Head of caudate nucleus (tissue), 42 donors: ENCODE measurements at places on chromosomes 3 and 15.
A peak's percentile ranks its signal among the peaks of the same experiment; 100 is the strongest.

GRCh38 chr3:126472277-126473006 lies 3.2 kb downstream of the ZXDC start:
- DNase-seq, result no peak

GRCh38 chr3:42701371-42702065 lies 1.1 kb downstream of the HHATL start:
- peak; percentile 83 for DNase-seq

DNA sequence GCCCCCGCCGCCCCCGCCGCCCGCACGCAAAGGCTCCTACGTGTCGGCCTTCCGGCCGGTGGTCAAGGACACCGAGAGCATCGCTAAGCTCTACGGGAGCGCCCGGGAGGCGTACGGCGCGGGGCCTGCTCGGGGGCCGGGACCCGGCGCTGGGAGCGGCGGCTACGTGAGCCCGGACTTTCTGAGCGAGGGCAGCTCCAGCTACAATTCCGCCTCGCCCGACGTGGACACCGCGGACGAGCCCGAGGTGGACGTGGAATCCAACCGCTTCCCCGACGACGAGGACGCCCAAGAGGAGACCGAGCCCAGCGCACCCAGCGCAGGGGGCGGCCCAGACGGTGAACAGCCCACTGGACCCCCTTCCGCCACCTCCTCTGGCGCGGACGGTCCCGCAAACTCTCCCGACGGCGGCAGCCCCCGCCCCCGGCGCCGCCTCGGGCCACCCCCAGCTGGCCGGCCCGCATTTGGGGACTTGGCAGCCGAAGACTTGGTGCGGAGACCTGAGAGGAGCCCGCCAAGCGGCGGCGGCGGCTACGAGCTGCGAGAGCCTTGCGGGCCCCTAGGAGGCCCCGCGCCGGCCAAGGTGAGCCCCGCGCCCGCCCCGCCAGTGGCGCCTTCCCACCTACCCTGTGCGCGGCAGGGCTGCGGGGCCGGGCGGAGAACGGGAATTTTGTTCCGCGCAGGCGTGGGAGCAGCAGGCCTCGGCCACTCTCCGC lies 2.4 kb downstream of the SKOR1 start:
- no peak for DNase-seq

GRCh38 chr3:28287046-28287445 lies 45.6 kb downstream of the CMC1 start:
- DNase-seq, result no peak

DNA sequence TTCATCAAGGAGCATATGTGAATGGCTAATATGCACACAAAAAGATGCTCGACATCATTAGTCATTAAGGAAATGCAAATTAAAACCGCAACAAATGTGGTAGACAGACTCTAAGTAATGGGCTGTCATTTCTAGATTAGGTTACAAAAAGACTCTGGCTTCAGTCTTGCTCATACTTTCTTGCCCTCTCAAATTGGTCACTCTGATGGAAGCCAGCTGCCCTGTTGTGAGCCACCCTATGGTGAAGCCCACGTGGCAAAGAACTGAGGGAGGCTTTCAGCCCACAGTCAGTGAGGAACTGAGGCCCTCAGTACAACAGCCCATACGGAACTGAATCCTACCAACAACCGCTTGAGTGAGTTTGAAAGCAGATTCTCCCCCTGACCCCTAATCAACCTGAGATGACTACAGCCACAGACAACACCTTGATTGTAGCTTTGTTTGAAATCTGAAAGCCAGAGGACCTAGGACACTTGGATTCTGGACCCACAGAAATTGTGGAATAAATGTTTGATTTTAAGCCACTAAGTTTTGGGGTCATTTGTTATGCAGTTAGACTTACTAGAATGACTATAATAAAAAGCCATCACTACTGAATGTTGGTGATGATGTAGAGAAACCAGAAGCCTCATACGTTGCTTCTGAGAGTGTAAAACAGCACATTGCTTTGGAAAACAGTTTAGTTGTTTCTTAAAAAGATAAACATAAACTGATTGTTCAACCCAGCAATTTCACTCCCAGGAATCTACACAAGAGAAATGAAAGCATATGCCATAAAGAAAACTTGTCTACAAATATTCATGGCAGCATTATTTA lies 45.7 kb downstream of the EHHADH start:
- no peak for DNase-seq

- no peak for DNase-seq
Observed at GRCh38 chr3:55369141-55369847, 117.8 kb downstream of the WNT5A start.

- DNase-seq, result no peak
Observed at GRCh38 chr15:82138306-82138705, 92.5 kb upstream of the MEX3B start.

DNA sequence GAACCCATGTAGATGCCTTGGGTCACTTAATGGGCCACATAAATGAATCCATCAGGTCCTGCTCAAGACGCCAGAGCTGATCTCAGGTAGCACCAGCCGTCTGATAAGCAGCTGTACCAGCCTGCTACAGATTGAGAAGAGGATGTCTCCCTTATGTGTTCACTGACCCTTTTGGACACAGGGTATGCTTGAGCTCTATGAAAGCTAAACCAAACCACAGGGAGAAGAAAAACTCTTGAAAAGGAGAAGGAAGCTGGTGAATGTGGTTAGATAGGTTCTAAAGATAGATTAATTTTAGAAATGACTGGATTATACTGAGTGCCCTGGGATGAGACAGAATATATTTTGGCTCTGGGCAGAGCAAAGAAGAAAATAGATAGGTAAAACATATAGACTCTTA lies 187.5 kb downstream of the SPATA16 start:
- no peak for DNase-seq

- DNase-seq, result no peak
Observed at GRCh38 chr3:103699228-103699627, 1264.4 kb downstream of the ZPLD1 start.

DNA sequence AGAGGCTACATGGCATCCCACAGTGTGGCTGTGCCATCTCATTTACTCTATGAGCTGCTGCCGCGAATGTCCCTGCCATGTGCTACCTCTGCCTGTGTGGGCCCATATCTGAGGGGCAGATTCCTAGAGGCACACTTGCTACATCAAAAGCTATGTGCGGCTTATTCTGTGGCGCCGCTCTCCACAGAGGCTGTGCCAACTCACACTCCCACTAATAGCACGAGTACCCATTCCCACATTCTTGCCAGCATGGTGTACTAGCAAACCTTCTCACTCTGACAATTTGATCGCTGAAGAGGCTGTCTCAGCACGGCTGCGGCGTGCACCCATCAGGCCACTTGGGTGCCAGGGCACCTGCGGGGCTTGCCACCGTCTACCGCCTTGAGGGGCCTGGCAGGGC lies 31.2 kb upstream of the MUSTN1 start:
- DNase-seq, result no peak

GRCh38 chr3:18233987-18234716 lies 191.0 kb downstream of the SATB1 start:
- no peak for DNase-seq

DNA sequence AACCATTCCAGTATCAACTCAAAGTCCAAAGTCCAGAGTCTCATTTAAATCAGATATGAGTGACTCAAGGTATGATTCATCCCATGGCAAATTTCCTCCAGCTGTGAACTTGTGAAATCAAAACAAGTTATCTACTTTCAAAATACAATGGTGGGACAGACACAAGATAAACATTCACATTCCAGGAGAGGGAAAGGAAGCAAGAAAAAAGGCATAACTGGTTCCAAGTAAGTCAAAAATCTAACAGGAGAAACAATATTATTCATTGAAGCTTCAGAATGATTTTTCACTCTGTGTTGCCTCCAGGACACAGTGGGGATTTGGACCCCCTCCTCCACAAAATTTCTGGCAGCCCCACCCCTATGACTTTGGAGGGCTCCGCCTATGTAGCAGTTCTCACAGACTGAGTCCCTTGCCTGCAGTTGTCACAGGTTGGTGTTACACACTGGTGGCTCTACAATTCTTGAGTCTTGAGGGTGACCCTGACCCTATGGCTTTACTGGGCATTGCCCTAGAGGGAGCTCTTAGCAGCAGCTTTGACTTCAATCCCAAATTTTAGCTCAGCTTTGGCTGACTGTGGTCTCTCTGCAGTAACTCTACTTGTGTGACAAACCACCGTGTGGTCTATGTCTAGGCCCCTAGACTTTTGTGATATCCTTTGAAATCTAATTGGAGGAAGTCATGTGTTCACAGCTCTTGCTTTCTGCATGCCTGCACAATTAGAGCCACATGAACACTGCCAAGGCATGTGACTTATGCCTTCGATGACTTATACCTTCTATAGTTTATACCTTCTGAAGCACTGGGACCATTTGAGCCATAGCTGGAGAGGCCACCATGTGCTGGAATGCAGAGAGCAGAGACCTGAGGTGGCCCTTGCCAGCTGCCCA lies 644.2 kb downstream of the GRM7 start:
- no peak for DNase-seq

GRCh38 chr3:76011121-76011520 lies 225.8 kb upstream of the ZNF717 start:
- no peak for DNase-seq

GRCh38 chr15:58665672-58666071 lies 83.8 kb downstream of the ADAM10 start:
- DNase-seq, result no peak

GRCh38 chr15:39502611-39503195 lies 78.2 kb upstream of the THBS1 start:
- DNase-seq, result no peak

DNA sequence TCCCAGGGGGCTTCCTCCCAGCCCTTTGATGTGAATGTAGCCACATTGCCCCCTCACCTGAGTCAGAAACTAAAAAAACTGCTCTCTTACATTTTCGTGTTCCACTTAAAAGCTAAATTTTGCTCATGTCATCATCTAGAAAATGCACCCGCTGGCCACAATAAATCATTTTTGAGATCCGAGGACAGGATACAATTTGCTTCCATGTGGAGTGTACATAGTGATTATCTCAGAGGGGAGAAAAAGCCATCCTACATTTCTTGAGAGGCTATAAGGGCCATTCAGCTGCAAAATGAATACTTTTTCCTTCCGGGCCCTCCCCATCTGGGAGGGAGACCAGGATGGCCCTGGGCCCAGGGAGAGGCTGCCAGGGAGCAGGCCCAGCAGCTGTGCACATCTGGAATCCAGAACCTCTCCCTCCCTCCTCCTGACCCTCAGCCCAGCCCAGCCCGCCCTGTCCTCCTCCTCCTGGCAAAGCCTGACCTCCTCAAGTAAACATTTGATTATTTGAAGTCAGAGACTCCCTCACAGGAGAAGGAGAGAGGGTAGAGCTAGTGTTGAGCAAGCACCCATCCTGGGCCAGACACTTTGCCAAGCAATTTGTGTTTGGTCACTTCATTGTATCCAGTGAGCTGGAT lies 59.1 kb downstream of the CORO2B start:
- DNase-seq, result no peak

- peak; percentile 72 for DNase-seq
Observed at GRCh38 chr15:88664151-88664778, 25.4 kb downstream of the ISG20 start.

DNA sequence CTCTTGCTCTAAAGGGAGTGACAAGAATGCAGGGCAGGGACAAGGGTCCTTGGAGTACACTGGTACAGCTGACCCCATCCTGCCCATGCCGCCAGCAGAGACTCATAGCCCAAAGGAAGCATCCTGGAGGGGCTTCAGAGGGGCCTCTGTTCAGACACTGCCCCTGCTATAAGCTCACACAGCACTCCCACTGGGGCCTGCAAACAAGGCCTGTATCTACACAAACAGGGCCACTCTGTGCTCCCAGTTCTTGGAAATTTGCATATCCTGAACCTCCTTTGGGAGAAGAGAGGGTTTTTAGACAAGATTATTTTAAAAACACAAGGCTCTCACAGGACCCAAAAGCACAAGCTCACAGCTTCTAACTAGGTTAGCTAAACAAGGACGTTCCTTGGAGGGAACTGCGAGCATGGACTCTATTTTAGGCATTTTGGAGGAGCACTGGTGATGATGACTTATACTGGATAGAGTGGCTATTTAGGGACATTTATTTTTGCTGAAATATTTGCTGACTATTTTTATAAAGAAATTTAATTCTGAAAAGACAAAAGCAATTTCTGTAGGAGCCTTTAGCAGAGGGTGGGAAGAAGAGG lies 16.4 kb upstream of the ANKRD34C start:
- no peak for DNase-seq

DNA sequence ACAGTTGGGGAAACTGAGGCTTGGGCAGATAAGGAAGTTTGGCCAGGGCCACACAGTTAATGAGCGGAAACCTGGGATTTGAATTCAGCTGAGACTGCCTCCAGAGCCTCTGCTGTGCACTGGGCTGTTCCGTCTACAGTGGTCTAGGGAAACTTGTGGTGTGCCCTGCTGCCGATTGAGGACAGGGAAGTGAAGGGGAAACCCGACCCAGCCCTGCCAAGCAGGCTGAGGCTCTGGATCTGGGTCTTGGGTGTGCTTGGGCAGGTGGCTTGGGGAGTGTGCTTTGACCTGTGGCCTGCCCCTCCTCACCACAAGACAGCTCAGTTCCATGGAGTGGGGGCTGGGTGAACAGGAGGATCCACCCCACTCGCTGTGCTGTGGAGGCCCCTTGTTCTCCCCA lies 17.6 kb downstream of the NISCH start:
- no peak for DNase-seq

DNA sequence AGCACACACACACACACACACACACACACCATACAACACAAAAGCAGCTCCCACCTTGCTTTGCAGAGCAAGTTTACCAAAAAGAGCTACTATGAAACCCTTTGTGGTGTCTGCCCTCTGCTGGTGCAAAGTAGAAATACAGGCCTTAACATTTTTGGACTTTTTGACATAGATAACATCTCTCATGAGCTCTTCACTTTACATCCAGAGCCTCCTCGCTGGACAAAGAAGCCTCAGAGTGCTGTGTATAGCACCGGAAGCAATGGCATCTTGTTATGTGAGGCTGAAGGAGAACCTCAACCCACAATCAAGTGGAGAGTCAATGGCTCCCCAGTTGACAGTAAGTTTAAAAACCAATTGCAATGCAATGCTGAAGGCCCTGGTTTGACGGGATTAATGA lies 157.9 kb downstream of the CHL1 start:
- DNase-seq, result peak; percentile 70

DNA sequence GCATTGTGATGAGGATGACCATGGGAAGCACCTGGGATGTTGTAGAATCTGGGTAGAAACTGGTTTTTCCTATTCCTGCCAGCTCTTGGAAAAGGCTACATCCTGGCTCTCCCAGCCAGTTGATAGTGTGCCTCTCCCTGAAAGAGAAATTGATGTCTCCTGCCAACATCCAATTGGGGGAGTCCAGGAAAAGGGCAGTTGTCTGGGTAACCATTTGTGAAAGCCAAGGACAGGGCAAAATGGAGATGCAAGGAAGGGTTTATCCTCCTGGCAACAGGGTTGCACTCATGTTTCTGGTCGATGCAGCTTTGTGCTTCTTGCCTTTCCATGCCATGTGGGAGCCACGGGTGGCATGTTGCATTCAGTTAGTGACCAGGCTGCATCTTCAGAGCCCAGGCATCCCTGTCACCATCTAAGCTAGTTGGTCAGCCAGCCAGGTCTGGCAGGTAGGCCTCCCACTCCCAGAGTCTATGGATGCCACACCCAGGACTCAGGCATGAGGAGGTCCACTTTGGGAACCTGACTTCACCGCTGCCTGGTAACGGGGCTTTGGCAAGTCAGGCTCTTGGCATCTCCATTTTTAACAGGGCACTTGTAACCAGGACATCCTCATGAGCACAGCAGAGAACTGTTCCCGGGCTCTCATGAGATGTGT lies 153.5 kb downstream of the DNAJB8 start:
- DNase-seq, result no peak
